Activated T-helper 1 cell treated with anti-CD3 and anti-CD28 coated beads, Interleukin-12 subunit alpha, Interleukin-12 subunit beta, Interleukin-2, Interleukin-4 antibody, amounts not matched to agents 30 ng/mL and 10 ng/mL and 1 ng/mL, durations not matched to agents 14 hours and 24 hours and 36 hours (primary cell): ENCODE measurements at places on chromosomes 3 and 15. TPM values are rescaled to one million over a fixed set of nuclear protein-coding genes. Genes with fewer than 3 reads are reported as not detected.

DNA sequence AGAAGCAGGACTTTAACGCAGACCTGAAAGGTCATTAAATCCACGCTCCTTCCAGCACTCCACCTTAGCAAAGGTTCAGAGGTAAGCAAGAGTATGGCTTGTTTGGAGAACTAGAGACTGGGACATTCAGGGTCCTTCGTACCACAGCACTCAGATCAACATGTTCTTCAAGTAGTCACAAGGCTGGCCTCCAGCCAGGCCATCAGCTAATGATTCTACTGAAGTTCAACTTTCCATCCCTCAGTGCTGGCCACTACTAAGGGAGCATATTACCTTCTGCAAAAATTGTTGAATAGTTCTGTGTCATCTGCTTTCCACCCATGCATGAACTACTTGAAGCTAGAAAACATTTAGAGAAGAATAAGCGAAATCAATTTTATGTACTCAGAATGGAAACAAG is 17.6 kb downstream of the CD200R1L start:
- no peak for DNase-seq

- no peak for DNase-seq
Measured at GRCh38 chr3:97360804-97361203, 403.8 kb upstream of the ARL6 start.

GRCh38 chr15:89450076-89451006 is 46.0 kb downstream of the RHCG start:
- no peak for DNase-seq

DNA sequence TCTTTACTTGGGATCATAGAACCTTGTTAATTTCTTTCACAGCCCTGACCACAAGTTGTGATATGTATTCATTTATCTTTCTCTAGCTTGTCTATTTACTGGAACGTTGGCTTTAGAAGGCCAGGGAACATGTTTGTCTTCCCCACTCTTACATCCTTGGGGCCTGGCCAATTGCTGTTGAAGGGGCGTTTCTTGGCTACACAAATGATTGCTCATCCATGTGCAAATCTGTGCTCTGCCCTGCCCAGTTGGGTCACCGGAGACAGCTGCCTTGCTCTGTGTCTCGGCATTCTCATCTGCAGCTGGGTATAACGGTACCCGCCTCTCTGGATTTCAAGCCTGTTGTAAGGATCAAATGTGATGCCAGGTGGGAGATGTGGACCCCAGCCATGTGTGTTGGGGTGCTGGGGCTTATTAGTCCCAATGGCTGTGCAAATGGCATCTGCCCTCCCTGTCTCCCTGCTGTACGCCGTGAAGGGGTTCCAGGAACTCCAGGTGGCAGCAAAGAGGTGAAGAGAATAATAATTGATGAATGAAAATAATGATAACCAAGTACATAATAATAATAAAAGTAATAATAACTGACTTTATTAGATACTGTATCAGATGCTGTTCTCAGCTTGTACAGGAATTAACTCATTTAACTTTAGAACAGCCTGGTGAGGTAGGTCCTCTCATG is 24.0 kb upstream of the TLE3 start:
- DNase-seq: no peak

The GOLGA8G gene
- not detected in 2 replicates for total RNA-seq

GRCh38 chr15:39128746-39129145 is 452.1 kb upstream of the THBS1 start:
- no peak for DNase-seq
